ENCODE measurements at places on chromosomes 1 and 21.

- DNase-seq, result no peak
Measured at GRCh38 chr1:61017651-61018050, 64.7 kb upstream of the NFIA start.

GRCh38 chr1:10650556-10651388 is 145.7 kb downstream of the CASZ1 start:
- DNase-seq, result no peak

GRCh38 chr1:200588698-200589097 is 31.9 kb downstream of the KIF14 start:
- no peak for DNase-seq

DNA sequence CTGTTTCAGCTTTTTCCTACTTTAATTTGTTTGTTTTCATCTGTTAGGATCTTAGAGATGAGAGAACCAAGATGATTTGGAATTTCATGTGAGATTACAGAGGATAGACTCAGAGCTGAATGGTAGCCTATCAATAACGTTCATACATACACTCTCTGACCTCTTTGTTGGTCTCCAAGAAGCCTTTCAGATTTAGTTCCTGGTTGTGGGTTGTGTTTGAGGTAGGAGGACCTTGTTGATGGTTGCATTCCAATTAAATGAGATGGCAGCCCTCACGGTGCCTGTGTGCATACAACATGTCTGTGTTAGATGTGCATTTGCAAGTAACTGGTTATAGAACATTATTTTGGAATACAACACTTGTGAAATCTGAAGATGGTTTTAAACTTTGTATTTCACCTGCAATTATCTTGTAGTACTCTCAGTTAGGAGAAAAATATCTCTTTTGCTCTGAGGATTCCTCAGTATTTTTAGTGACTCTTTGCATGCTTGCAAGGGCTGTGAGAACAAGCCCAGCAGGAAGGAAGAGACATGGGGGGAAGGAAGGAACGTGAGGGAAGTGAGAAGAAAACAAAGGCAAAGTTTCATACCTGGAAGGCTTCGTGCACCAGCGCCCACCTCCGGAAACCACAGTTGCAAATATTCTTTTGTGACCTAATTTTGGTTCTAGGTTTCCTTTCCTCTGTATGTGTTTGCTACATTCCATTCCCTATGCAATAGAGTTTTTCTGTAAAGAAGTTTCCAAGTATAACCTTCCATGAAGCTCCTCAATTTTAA is 291.8 kb downstream of the DISC1 start:
- DNase-seq, result no peak

GRCh38 chr1:68379085-68379478 is 70.7 kb downstream of the RPE65 start:
- peak; percentile 29 for DNase-seq

All from A673 (cell line).